Activated naive CD8-positive, alpha-beta T cell treated with anti-CD3 and anti-CD28 coated beads, Interleukin-2, amount 50 U/mL, for 24 hours (primary cell): ENCODE measurements at places on chromosomes 11 and 22.
A peak's percentile ranks its signal among the peaks of the same experiment; 100 is the strongest.

- DNase-seq = no peak
These were observed 846.0 kb downstream of the TBC1D22A start for GRCh38 chr22:47608421-47608820.

- no peak for DNase-seq
These were observed at the start of gene CLDN5 for GRCh38 chr22:19524170-19525115. Gene CLDN5, minus strand, starts transcription at chr22:19524410. Its CDS starts 155 bp downstream, at chr22:19524255.

DNA sequence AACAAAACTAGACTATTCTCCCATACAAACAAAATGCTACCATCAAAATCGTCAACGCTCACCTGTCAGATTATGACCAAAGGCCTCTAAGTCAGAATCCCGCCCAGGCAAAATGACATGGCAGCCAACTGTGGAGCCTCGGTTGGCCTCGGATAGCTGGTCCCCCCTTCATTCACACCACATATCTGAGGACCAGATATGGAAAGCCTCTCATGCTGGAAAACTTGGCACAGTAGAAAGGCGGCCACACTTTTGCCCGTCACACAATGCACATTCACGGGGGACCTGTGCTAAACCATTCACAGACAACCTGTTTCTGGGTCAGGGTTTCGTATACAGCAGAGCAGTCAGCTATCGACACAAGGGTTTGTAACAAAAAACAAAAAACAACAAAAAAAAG, 11.2 kb downstream of the MAPK1 start:
- no peak for DNase-seq

GRCh38 chr11:132549561-132549960, 982.7 kb downstream of the OPCML start:
- DNase-seq = no peak

DNA sequence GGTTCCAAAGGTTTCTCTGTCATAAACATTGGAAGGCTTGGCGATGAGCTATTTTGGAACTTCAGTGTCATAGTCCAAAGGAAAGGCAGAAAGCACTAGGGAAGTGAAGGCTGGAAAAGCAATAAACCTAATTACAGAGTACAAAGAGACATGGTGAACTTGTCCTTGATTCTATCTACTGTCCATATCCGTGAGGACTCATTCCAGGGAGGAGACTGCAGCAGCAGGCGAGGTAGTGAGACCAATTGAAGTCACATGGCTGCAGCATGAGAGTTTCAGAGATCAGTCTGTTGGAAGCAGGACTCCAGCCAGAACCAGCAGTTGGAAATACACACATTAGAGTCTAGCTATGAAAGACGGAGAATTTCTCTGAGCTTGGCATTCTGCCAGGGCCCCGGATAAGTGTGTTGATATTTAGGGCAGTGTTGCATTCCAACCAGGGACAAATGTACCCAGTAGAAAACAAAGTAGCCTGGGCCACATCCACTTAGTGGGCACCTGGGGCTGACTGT, 54.1 kb upstream of the ARHGAP42 start:
- no peak for DNase-seq

DNA sequence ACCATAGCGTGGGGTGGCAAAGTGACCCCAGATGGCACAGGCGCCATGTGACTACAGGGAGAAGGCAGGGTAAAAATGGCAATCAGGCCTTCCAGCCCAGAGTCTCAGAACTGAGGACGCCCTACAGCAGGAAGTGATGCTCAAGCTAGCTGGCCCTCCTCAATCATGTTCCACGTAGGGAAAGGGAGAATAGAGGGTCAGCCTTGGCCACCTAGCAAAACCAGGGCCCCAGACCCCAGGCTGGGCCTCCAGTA, 978 bp upstream of the ANKRD13D start:
- no peak for DNase-seq

- DNase-seq = no peak
These were observed 1.5 kb downstream of the FEZ1 start for GRCh38 chr11:125494561-125494960.

- no peak for DNase-seq
These were observed 20.9 kb downstream of the ATXN10 start for GRCh38 chr22:45692549-45692948.

DNA sequence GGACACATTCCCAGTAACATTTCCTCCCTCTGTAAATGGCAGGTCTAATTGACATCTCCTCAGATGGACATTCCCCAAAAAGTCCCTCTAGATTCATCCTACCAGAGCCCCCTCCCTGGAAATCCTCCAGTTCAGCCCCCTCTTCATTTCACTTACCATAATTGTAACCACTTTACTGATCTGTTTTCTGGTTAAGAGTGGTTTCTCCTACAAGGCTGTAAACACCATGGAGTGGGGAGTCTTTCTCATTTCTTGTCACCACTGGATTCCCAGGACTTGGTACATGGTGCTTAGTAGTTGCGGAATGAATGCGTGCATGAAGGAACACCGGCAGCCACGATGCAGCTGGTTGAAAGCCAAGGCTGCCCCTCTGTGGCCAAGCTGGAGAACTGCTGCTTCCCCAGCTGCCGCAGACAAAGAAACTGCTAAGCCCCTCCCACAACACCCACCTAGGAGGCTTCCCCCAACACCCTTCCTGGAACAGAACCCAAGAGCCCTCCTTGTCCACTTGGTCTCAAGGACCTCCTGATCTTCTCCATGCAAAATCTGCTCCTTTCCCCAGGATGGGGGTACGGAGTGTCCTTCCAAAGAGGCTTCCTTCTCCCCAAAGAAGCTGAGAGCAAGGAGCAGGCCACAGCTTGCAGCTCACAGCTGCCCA, 18.6 kb upstream of the SCARF2 start:
- DNase-seq = peak; percentile 79

DNA sequence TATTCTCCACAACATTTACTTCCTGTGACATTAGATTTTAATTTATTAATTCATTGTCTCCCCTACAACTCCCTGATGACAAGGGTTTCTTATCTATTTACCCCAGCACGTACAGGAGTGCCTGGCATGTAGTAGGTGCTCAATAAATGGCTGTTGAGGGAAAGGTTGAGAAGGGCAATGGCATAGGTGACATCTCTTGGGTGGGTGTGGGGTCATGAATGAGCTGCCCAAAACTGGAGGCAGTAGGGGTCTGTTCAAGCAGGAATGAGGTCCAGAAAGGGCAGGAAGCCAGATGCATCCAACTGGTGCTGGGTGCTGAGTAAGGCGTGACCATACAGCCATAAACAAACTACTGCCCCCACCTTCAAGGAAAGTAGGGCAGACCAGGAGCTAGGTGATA, 2.8 kb downstream of the VWCE start:
- DNase-seq = no peak

DNA sequence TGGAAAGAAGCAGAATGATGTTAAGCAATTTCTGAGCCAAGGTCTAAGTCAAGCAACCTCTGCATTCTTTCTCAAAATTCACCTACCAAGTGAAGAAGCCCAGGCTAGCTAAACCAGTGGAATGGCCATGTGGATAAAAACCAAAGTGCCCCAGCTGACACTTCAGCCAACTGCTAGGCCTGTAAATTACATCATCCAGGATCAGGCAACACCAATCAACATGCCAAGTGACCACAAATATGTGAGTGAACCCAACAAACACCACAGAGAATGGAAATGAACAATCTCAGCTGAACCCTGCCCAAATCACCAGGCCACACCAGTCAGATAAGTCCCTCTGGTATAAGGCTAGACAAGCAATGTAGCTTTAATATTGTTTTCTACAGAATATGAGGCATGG, 25.1 kb upstream of the FJX1 start:
- no peak for DNase-seq

GRCh38 chr11:117879516-117880480, 3.3 kb upstream of the FXYD6 start:
- DNase-seq = no peak

DNA sequence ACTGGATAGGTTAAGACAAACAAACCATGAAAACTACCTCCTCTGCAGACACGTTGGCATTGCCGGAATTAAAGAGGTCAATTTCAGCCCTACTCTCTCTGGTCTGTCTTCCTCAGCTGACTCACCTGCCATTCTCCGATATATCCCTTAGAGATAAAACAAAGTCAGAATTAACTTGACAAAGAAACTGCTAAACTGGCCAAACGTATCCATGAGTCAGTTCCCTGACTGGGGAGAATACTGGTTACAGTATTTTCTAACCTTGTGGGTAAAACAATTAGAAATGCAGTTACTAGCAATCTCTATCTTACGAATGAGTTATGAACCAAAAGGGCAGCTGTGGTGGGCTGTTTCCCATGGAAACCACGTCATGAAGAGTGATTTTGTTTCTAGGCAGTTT, 96.2 kb downstream of the RDX start:
- no peak for DNase-seq

DNA sequence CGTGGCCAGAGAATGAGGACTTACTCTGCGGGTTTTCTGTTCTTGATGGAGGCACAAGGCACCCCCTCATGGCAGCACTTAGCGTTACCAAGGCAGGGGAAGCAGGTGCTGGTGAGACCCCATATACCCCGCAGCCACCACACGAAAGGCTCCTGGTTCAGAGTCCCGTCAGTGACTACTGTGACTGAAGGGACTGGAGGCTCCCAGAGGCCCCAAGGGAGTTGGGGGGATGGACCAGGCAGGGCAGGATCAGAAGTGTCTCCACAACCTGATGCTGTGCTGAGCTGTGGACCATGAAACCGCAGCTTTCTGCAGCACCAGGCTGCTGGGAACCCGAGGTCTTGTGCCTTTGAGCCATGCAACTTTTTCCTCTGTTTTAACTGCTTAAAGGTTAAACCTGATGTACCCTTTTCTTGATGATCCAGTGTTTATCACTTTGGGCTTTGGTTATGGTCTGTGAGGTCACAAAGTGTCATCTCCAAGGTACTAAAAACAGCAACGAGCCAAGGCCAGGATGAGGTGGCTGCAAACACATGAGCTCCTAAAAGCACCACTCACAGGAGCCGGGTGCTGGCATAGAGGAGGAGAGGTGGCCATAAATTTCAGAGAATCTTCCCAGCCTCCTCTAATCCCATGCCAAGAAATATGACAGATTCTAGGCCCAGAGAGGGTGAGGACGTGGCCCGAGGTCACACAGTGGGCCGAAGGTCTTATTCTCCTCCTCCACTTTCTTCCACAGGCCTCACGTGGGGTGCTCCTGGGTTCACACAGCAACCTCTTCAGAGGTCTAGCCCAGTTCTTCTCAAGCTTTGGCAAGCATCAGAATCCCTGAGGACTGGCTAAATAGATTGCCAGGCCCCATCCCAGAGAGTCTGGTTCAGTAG, 4.2 kb upstream of the LRRC32 start:
- peak; percentile 45 for DNase-seq

- DNase-seq = no peak
These were observed 1.2 kb downstream of the SLC22A25 start for GRCh38 chr11:63242089-63242781.

DNA sequence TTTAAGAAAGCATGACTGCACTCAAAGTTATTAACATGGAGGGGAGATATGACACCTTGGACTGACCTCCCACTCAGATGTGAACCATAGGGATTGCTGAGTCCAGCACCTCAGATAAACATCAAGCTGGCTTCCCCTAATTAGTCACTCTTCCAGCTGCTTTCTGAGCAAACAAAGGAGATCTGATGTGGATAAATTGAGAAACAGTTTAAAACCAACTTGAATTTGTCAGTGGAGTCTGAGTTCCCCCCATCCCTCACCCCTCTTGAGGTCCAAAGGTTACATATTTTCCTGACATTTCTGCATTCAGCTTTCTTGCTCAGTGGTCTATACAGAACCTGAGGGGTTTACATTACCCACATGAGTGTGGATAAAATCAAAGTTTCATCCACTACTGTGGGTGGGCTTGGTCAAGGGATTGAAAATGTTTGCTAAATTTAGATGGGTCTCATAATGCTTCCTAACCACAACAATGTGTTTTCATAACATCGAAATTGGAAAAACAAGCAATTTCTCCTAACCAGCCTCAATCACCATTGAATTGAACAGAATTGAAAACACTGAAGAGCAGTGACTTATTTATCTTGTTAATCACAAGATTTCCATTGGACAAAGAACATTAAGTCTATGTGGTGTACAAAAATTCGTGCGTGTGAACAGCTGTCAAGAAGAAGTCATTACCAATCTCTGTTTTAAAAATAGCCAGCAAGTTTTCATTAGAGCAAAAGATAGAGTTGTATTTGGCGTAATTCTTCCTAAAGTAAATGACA, 292.3 kb downstream of the METTL15 start:
- no peak for DNase-seq

DNA sequence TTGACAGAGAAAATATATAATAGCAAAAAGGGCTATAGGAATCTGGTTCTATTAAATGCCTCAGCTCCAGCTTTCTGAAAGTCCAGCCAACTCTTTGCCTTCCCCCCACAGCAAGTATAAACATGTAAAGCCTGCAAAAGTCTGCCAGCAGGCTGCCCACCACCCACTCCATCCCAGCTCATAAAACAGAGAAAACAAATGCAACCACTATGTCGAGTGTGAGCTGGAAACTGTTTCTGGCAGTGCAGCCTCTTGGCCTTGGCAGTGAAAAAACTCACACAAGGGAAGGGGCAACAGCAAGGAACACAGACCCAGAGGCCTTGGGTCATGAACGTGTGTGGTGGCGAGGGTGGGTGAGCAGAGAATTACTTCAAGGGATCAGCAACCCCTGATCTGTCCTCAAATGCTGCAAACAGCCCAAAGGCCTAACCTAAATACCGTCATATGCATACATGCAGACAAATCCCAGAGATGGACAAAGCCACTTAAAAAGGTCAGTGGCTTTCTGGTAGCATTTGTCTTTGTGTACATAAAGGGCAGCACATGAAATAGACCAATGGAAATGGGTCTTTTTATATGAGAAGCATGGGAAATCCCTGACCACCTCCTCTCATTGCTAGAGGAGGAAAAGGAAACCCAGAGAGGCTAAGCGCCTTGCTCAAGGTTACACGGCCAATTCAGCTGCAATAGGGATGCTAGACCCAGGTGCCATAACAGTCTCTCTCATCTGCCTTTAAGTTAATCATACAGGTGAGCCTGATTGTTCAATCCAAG, 74.8 kb downstream of the NAT10 start:
- DNase-seq = no peak

DNA sequence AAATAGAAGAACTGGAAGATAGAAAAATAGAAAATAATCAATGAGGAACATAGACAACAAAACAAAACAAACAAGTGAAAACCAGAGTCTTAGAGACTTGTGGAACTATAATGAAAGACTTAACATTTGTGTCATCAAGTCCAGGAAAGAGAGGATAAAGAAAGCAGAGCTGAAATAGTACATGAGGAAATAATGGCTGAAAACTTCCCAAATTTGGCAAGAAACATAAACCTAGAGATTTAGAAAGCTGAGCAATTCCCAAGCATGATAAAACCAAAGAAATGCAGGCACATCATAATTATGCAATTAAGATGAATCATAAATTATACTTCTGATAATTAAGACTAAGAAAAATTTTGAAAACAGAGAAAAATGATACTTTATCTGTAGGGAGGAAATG, 614.5 kb downstream of the ETS1 start:
- no peak for DNase-seq

GRCh38 chr11:11841723-11842420, at the start of gene USP47:
Gene USP47, plus strand, starts transcription at chr11:11841972. Its CDS starts 214 bp downstream, at chr11:11842186.
- DNase-seq = peak; percentile 95

DNA sequence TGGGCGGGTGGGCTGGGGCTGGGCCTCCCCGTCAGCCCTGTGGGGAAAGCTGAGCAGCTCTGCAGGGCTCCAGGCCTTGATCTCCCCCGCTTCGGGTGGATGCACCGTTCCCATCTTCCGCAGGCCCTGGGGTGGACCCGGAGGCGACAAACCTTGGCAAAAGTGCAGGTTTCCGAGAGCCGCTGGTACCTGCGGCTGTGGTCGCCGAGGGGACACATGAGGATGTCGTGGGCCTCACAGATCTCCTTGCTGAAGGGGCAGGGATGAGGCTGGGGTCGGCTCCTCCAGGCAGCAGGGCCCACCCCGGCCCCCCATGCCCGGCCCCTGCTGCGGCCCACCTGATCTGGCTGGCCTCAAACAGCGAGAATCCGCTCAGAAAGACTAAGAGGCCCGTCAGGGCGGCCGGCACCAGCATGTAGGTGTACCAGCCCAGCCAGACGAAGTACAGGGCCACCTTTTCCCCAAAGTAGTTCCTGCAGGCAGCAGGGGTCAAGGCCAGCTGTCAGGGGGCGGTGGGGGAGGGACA, 11.8 kb downstream of the ANO9 start:
- DNase-seq = peak; percentile 0
